ENCODE measurements at places on chromosomes 1 and 21. TPM values are rescaled to one million over a fixed set of nuclear protein-coding genes. Genes with fewer than 3 reads are reported as not detected.

DNA sequence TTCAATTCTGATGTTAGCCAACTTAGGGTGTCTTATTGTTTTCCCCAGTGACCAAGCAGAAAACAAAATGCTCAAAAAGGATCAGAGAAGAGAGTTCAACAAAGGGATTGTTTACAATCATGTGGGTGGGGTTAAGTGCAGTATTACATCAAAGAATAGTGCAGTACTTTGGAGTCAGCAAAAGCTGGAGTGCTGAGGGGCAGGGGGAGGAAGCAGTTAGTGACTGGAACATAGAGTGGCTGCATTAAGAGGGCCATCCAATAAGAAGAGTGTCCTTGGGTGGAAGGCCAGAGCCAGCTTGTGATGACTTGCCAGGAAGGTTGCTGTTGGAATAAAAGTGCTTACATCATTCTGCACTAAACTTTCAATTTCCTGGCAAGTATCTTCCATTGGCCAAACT lies 175.5 kb downstream of the CYYR1 start:
- H3K4me3 ChIP-seq = no peak overlapping the region
- no peaks in the 10 kb centered on the region for H3K4me1 ChIP-seq
- no peak for DNase-seq
- no peak overlapping the region for H3K27ac ChIP-seq
- H3K27me3 ChIP-seq = no peaks in the 10 kb centered on the region

DNA sequence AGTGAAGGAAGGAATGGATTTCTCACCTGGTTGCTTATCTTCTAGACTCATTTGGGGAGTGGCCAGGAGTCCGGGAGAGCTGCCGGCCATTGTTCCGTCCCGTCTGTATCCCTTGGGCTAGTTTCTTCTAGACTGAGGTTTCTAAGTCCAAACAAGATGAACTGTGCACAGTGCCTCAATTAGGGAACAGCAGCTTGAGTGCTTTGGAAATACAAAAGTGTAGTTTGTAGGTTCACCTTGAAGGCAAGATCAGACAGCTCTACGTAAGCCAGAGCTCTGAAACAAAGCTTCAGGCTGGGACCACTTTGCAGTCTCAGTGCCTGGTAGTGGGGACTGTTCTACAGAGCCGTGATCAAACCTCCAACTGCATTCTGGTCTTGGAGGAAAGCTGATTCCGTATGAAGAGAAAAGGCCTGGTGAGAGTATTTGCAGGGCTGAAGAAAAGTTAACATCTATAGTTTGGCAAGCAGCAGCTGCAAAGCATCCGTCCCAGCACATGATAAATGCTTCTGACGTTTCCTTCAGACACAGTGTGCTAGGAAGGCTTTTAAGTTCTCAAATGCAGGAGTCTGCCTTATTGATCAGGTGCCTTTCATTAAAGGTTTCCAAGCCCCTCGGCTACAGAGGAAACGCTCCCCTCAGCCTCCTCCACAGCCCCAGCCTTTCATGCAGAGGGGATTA lies 432.8 kb downstream of the KIF26B start:
- H3K4me1 ChIP-seq = no peaks in the 10 kb centered on the region
- no peaks in the 10 kb centered on the region for H3K27me3 ChIP-seq
- no peak for DNase-seq

DNA sequence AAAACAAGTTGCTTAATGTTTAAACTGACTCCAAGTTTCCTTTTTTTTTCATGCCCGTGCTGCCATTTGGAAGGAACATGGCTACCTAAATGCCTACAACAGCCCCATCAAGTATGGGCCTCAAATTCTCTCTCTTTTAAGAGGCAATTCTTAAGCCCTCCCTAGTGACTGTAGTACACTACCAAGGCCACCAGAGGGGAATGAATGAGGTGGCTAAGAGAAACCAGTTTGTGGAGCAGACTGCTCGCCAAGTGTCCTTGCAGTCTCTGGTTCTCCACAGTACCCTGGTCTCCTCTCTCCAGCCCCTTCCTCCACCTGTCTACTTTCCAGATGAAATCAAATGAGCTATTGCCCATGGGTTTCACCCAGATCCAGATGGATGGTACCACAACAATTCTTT lies 1809.6 kb downstream of the BRINP3 start:
- H3K27ac ChIP-seq = no peak overlapping the region
- H3K36me3 ChIP-seq = no peaks in the 10 kb centered on the region
- no peaks in the 10 kb centered on the region for H3K4me1 ChIP-seq

DNA sequence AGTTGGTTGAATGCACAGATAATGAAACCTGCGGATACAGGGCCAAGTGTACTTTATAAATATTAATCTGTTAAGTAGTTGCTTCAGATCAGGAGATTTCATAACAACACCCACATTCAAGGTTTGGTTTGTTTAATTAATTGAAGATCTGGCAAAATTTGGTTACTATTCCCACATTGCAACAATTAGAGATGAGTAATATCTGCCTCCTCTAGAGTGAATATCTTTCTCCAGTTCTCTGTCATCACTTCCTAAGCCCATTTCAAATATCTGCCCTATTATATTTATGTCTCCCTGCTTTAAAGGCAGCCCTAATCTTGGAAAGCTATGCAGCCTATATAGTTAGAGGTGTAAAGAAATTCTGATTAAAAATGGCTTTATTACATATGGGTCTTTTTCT lies 61.4 kb downstream of the PPP2R5A start:
- H3K4me1 ChIP-seq = no peaks in the 10 kb centered on the region
- H3K27ac ChIP-seq = no peak overlapping the region
- no peaks in the 10 kb centered on the region for H3K27me3 ChIP-seq
- H3K4me3 ChIP-seq = no peak overlapping the region

DNA sequence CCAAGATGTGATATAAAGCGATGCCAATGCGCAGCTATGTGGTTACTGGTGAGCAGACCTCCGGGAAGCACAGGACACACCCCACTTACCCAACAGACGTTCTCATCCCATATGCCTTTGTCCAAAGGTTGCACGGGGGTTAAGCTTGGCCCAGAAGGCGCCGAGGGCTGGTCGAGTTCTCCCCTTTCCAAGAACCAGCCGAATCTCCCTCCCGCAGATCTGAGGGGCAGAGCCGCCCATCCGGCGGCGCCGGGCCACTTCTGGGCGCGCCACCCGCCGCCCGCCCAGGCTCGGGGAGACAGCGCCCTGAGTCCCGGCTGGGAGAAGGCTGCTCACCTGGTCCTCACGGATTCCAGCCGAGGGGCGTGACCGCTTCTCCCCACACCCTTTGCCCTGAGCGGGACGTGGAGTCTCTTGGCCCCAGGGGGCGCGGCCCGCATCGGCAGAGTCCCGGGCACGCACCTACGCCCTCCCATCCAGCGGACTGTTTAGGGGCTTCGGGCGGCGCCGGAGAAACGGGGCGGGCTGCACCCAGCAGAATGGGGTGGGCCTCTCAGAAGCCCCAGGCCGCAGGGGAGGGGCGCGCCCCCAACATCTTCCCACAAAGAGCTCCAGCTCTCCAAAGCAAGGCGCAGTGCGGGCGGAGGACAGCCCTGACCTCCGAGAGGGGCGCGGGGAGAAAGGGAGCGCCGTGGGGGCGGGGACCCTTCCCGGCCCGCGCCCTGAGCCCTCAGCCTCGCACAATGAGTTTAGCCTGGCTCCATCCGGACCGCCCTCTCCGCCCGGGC lies 615 bp downstream of the GPR161 start:
- H3K27ac ChIP-seq = peak overlapping the region; percentile 89
- H3K4me1 ChIP-seq = no peaks in the 10 kb centered on the region
- peak; percentile 34 for DNase-seq

GRCh38 chr1:161009602-161010211 lies 11.2 kb downstream of the F11R start:
- H3K4me3 ChIP-seq = no peak overlapping the region
- no peak for DNase-seq
- no peak overlapping the region for H3K27ac ChIP-seq

- no peaks in the 10 kb centered on the region for H3K27me3 ChIP-seq
- H3K4me3 ChIP-seq = peak overlapping the region; percentile 45
- H3K27ac ChIP-seq = peak overlapping the region; percentile 74
- no peaks in the 10 kb centered on the region for H3K4me1 ChIP-seq
- DNase-seq = peak; percentile 90
Observed at GRCh38 chr1:119675349-119676345, 27.6 kb upstream of the ZNF697 start.

DNA sequence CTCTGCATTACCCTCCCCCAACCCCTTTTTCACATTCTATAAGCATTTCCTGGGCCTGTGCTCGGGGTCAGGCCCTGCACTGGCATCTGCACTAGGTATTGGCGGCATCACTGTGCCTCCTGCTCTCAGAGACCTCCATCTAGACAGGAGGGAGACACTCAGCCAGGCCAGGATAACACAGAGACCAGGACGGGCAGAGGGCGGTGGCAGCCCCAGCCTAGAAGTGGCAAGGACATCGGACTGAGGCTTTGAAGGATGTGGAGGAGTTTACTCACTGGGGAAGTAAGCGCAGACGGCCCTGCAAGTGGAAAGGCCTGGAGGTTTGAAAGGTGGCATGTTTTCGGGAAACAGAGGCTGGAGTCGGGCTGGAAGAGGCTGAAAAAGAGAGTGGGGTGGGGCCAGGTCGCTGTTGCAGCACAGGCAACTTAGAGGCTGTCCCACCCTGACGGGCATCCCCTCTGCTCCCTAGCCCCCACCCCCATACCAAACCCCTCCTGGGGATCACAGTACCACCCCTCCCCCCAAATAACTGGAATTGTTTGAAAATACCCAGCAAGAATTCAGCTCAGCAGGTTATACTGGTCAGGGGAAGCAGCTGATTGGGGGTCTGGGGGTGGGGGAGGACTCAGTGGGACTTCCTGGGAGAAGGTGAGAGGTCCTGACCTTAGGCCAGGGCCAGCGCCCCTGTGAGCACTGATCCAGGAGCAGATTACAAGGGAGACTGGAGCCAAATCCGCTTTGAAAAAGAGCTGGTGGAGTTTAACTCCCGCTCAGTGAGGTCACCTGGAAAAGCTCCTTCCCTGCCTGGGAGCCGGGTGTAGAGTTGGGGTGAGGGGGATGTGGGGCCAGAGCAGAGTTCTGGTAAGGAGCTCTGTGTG lies 121.8 kb upstream of the WNT4 start:
- H3K27ac ChIP-seq = no peak overlapping the region
- no peak for DNase-seq
- H3K4me1 ChIP-seq = no peaks in the 10 kb centered on the region
- H3K27me3 ChIP-seq = no peaks in the 10 kb centered on the region
- H3K4me3 ChIP-seq = no peak overlapping the region
- no peaks in the 10 kb centered on the region for H3K36me3 ChIP-seq

- no peaks in the 10 kb centered on the region for H3K4me1 ChIP-seq
- no peak for DNase-seq
- no peak overlapping the region for H3K4me3 ChIP-seq
- H3K36me3 ChIP-seq = no peaks in the 10 kb centered on the region
- H3K27ac ChIP-seq = no peak overlapping the region
Observed at GRCh38 chr1:221093903-221094791, 214.9 kb downstream of the HLX start.

GRCh38 chr1:39657923-39658485 lies 13.9 kb downstream of the NT5C1A start:
- H3K4me3 ChIP-seq = no peak overlapping the region
- no peaks in the 10 kb centered on the region for H3K27me3 ChIP-seq
- DNase-seq = peak; percentile 74
- no peaks in the 10 kb centered on the region for H3K36me3 ChIP-seq
- H3K4me1 ChIP-seq = no peaks in the 10 kb centered on the region
- no peak overlapping the region for H3K27ac ChIP-seq

DNA sequence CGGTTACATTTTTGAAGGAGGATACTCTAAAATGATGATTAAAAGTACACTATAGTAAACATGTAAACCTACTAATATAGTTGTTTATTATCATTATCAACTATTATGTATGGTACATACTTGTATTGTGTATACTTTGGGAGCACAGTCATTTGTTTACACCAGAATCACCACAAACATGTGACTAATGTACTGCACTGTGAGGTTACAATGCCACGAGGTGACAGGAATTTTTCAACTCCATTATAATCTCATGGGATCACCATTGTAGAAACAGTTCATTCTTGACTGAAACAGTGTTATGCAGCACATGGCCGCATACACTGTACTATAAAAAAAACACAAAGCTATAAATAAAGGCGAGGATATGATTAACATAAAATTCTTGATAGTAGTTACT lies 44.3 kb downstream of the GPATCH2 start:
- no peaks in the 10 kb centered on the region for H3K4me1 ChIP-seq
- H3K27ac ChIP-seq = no peak overlapping the region
- H3K27me3 ChIP-seq = no peaks in the 10 kb centered on the region
- H3K36me3 ChIP-seq = no peaks in the 10 kb centered on the region
- H3K4me3 ChIP-seq = no peak overlapping the region

CFHR1 gene
- total RNA-seq = not detected

TNFSF18 gene
- not detected for total RNA-seq

ENAH gene
- 109 TPM for total RNA-seq

OR2L8 gene
- total RNA-seq = not detected

IFI44 gene
- total RNA-seq = 77.1 TPM

RIPPLY3 gene
- 0.62 TPM for total RNA-seq

COL16A1 gene
- total RNA-seq = 76.5 TPM

DISP3 gene
- not detected for total RNA-seq

DENND2D gene
- 2.3 TPM for total RNA-seq

GRIK3 gene
- not detected for total RNA-seq
